ENCODE measurements at places on chromosomes 12 and 14.

DNA sequence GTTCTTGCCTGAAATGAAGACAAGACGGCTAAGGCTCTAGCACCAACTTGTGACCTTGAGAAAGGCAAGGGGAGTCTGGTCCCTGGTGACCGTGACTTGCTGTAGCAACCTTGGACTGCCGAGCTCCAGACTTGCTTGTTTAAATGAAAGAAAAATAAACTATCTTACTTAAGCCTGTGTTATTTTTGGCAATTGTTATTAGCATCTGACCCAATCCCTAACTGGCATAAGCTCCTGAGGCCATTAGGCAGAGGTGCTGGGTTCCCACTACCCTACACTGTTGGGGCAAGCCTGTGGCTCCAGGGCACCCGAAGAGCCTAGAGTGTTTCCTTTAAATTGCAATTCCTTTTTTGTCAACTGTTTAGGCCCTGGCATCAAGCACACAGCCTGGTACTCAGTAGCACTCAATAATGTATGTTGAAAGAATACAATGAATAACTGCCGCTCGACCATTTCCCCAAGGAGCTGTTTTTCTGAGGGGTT, 106.9 kb upstream of the HIF1A start:
- no peak for DNase-seq

DNA sequence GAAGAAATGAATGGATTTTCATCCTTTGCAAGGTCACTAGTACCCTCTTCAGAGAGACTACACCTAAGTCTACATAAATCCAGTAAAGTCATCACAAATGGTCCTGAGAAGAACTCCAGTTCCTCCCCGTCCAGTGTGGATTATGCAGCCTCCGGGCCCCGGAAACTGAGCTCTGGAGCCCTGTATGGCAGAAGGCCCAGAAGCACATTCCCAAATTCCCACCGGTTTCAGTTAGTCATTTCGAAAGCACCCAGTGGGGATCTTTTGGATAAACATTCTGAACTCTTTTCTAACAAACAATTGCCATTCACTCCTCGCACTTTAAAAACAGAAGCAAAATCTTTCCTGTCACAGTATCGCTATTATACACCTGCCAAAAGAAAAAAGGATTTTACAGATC, 40.8 kb downstream of the SPATA7 start:
- no peak for DNase-seq

DNA sequence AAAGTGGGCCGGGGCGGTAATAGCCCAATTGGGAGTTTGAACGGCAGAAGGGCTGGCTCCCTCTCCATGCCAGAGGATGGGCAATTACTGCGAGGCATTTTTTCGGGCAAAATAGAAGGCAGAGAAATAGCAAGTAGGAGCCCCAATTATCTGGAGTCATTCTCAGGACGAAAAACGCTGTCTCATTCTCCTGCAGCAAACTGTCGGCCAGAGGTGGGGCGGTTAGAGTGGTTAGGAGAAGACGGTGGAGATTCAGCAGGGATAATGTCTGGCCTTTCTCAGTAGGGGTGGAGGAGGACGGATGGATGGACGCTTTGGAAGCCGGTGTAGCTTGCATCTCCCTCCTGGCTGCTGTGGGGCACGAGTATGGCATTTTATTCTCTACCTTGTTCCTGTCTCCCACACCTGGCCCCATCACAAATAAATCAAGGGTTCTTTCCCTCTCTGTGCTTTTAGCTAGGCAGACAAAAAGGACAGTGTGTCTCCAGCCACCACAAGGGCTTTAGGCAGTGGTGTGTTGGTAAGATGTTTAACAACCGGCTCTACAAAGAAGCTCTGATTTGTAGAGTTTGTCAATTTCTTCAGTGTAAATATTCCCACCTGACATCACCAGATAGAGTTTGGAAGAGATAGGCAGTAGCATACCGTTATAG, 140.5 kb upstream of the LHX5 start:
- DNase-seq, result no peak

- no peak for DNase-seq
Measured at GRCh38 chr12:41552588-41552987, 364.5 kb downstream of the PDZRN4 start.

DNA sequence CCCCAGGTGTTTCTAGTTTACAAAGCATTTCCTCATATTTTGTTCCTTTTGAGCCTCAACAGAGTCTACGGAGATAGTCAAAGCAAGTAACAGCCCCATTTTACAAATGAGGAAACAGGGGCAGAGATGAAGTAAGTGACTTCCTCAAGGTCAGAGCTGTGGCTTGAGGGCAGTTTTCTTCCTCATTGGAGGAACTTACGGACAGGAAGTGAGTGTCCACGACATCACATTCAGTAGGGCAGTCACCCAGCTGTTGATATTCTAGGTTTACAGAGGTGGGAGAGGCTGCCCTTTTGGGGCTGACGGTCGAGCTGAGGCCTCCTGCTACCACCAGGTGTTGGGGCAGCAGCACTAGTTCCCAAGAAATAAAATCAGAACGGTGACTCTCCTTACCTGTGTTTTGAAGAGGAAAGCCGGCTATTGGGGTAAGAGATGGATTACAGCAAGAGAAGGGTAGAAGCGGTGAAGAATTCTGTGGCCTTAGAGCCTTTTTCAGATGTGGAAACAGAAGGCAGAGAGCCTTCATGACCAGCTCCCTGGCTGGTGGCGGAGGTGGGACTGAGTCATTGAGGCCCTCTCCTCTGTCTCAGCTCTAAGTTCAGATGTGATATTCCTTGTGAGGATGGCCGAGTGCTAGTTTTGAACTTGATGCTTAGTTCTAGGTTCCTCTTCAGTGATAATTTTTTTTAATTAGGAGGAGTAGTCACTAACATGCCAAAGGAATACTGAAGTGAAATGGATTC, 41.7 kb downstream of the SUSD6 start:
- no peak for DNase-seq

- DNase-seq, result no peak
Measured at GRCh38 chr14:96734076-96734622, 63.0 kb upstream of the VRK1 start.

DNA sequence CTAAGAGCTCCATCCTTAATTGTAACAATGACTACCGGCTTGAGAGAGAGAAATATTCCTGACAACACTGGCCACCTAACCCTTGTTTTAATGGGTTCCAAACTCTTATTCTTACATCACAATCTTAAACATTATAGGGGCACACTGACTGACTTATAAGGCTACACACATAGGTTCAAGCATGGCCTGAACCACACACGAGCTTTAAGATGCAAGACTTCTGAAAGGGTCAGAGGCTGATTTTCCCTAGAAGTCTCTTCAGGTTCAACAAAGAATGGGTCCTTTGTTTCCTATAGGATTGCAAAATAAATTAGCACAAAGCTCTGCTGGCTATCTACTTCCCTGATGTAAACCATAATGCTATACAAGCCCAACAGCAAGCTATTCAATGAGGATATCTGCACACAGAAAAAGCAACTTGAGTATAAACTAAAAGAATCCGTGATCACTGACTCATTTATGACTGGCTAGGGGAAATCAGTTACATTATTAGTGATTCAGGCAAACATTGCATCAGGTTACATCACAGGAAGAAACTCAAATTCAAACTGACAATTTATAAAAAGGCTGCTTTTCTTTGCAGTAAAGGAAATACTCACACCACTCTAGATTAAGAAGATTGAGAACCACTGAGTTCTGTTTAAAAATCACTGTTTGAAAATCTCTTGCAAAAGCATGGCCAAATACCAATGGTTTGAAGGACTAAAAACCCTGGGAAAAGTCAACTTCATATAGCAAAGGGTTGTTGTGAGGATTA, 8.5 kb downstream of the BTG1 start:
- DNase-seq, result no peak

DNA sequence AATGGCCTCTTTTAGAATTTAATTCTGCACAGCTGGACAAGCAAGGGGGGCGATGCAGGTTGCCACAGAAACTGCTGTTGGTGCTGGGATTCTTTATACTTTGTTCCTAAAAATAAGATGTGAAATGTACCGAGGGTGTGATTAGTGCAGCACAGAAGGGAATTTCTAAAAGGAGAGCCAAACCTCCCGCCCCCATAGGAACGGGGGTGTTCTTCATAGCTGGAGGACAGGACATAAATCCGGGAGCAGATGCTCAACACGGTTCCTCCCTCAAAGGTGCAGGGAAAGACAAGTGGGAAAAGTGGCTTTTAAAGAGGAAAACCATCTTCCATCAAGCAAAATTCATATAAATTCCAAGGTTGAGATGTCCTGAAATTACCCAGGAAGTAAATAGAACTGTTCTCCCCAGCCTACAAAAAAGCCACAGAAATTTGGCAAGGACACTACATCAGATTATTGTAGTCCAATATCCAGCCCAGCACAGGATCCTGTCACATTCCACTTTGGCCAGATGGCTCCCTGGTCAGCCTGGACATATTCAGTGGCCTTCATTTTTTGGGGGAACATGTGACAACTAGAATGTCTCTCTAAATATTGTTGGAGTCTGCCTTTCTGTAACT, 51.4 kb upstream of the TMX1 start:
- peak; percentile 30 for DNase-seq

DNA sequence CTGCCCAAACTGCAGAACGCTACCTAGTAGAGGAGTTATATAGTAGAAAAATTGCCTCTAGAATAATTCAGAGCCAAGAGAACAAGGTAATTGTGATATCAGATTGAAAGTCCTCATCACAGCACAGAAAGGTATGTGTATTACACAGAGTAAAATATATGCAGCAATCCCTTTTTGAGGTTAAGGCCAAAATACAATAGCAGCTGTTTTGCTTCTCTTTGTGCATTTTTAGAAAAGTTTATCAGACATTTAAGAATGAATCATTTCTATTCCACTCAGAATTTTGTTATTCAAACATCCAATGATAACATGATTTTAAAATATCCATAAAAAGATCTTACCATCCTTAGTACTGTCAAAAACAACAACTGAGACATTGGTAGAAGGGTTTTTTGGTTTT, 45.1 kb downstream of the GNPTAB start:
- DNase-seq, result no peak

- no peak for DNase-seq
Measured at GRCh38 chr14:59358102-59358501, 107.1 kb downstream of the GPR135 start.

- no peak for DNase-seq
Measured at GRCh38 chr12:12899530-12900380, 8.4 kb downstream of the GPRC5A start.

- no peak for DNase-seq
Measured at GRCh38 chr14:24053548-24054323, 1.9 kb downstream of the CARMIL3 start.

- no peak for DNase-seq
Measured at GRCh38 chr12:83224012-83224411, 537.3 kb downstream of the TMTC2 start.

DNA sequence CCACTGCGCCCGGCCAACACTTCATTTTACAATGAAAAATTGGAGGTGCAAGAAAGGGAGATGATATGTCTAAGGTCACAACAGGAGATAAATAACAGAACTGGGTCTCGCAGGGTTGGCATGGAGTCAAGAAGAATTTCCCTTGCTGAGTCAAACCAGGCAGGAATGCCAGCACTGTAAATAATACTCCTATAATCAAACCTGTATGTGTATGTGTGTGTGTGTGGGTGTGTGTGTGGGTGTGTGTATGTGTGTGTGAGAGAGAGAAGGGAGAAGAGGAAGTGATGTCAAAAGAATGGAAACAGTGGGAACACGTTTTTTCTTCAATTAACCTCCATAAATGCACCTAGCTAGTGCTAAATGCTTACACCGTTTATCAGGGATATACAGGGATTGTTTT, 70.4 kb downstream of the TMEM116 start:
- DNase-seq, result no peak

DNA sequence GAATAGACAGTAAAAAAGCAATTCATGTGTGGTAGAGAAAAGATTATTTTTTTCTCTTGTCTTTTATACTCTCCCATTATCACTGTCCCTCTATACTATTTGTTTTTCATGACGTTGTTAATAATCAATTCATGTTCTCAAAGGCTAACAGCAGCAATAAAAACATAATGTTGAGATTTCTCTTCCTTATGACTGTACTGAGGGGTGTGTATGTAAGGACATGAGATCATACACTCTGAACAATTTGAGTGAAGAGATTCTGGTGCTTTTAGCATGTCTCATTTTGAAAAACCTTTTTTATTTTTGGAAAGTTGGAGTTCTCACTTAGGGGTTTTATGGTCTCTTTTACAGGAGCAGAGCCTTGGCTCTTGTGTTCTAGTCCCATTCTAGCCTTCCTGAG, 3.8 kb upstream of the TSPAN8 start:
- no peak for DNase-seq

DNA sequence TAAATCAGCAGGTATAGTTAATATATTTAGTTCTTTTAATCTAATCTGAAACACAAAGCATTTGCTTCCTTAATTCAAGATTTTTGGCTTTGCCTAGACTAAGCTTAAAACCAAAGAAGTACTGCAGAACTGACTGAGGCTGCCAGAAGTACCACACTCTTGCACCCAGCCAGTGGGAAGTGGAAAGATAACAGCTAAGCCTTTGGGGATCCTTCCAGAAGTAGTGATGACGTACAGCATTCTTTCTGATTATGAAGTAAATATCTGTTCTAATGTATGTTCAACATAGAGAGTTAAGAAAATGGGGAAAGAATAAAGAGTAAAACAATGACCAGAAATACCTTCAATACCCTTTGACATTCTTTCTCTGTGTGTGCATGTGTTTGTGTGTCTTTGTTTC, 19.3 kb downstream of the NTF3 start:
- no peak for DNase-seq

DNA sequence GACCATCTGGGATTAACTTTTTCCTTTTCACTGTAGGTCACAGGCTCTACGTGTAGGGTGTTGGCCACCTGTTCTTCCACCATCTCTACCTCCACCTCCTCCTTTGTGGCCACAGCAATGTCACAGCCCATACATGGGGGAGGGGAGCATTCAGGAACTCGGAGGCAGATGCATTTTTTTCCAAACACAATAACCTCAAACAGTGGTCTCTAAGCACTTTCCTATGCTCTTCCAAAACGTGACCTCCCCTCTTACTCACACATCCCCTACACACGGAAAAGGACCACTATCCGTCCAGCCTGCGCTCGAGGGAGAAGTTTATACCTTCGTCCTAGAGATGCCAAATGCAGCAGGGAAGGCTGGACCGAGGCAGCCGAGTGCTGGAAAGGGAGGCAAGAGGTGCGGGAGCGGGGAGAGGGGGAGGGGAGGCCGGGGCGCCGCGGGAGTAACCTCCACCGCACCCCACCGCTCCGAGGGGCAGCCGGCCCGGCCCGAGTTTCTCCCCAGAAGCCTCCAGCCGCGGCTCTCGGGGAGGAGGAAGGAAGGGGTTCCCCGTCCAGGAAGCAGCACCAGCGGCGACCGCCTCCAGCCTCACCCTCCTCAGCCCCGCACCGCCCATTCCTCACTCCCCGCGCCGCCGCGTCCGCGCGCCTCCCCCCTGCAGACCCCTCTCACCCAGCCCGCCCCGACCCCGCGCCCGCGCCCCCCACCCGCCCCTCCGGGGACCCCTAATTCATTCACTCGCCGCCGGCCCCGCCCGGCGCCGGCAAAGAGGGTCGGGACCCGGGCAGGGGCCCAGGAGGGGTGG, 594 bp downstream of the KRAS start:
- peak; percentile 41 for DNase-seq

DNA sequence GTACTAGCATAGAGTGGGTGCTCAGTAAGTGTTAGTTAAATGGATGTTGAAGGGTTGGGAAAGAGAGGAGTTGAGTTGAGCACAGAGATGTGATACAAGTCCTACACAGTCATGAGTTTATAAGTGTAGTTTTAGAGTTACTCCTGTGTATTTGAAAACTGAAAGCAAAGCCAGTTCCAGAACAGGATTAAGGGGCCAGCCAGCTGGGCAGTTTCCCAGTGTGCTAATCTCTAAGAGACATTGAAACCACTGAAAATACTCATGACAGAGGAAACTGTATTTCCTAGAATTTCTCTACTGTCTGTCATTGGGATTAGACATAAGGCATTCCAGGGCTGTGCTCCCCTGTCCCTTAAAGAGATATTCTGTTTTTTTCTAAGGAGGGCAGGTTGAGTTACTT, 101.0 kb downstream of the DERA start:
- DNase-seq, result no peak

- no peak for DNase-seq
Measured at GRCh38 chr12:117208811-117209455, 18.7 kb upstream of the FBXO21 start.
